AG04450 (cell line): ENCODE measurements at places on chromosomes 7 and 10. TPM values are rescaled to one million over a fixed set of nuclear protein-coding genes. Genes with fewer than 3 reads are reported as not detected.

Gene RELN
- polyA plus RNA-seq = 6.0 and 7.6 TPM in 2 replicates

Gene LEP
- polyA plus RNA-seq = not detected in 2 replicates

Gene TRPV5
- not detected in 2 replicates for polyA plus RNA-seq

- DNase-seq = no peak
Measured at GRCh38 chr7:128795129-128795528, 3.4 kb downstream of the CCDC136 start.

GRCh38 chr7:49579408-49579807 lies 194.0 kb upstream of the VWC2 start:
- DNase-seq = no peak

GRCh38 chr10:17506856-17507471 lies 52.6 kb upstream of the ST8SIA6 start:
- DNase-seq = no peak

- DNase-seq = no peak
Measured at GRCh38 chr10:49508654-49509053, 30.3 kb downstream of the ERCC6 start.

DNA sequence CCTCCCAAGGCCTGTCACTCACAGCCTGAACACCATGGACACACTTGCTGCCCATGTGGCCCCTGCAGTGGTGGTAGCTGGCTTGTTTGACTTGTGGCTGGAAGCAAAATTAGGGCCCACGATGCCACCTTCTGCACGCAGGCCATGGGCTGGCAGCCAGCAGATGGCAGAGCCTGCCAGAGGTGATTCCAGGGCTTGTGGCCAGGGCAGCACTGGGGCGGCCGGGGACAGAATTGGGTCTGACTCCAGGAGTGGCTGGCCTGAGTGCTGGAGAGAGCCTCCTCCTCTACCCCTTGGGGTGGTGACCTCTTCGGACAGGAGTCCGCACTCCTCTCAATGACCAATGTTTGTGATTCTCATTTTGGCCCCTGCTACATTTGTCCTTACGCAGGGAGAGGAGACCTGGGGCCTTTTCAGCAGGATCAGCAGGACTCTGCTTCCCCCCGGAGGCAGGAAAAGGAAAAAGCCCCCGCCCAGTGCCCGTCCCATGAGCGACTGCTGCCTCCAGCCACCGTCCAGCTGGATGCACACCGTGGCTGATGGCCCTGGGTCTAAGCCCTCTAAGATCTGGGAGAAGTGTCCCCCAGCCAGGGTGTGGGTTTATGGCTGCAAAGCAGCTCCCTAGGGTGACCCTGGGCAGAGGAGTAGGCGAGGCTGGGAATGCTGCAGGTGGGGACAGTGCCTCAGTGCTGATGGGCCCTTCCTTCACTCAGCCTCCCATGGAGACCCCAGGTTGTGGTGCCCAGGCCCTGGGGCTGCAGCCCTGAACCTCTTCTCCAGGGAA lies 26.5 kb downstream of the DNAJB12 start:
- DNase-seq = no peak

GRCh38 chr10:125156739-125157480 lies 3.5 kb downstream of the CTBP2 start:
- DNase-seq = no peak

- DNase-seq = no peak
Measured at GRCh38 chr7:148485618-148486017, 104.9 kb upstream of the C7orf33 start.
